ENCODE measurements at places on chromosomes 1 and 21. TPM values are rescaled to one million over a fixed set of nuclear protein-coding genes. Genes with fewer than 3 reads are reported as not detected.

DNA sequence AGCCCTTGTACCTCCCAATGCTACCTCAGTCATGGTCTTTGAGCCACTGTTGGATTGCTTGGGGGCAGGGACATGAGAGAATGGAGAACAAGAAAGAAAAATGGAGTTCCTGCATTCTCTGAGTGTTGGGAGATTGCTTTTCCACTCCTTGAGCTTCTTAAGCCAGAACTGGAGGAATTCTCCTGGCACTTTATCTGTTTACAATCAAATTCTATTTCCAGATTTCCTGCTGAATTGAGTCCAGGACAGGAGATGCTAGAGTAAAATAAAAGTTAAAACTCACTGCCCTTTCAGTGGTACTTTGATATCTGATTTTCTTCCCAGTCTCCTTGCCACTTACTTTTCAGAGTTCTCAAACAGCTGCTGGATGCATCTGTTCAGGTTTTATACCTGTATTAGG is 24.4 kb upstream of the DEPDC1 start:
- DNase-seq: no peak
- no peaks in the 10 kb centered on the region for H3K27me3 ChIP-seq
- H3K4me1 ChIP-seq: no peaks in the 10 kb centered on the region
- H3K27ac ChIP-seq: no peak overlapping the region

The PTPRC gene
- 3.3 TPM for total RNA-seq

GRCh38 chr1:192008281-192008825 is 149.9 kb upstream of the RGS18 start:
- H3K36me3 ChIP-seq: no peaks in the 10 kb centered on the region
- no peak for DNase-seq
- H3K4me1 ChIP-seq: no peaks in the 10 kb centered on the region
- H3K4me3 ChIP-seq: no peak overlapping the region
- no peaks in the 10 kb centered on the region for H3K27me3 ChIP-seq

DNA sequence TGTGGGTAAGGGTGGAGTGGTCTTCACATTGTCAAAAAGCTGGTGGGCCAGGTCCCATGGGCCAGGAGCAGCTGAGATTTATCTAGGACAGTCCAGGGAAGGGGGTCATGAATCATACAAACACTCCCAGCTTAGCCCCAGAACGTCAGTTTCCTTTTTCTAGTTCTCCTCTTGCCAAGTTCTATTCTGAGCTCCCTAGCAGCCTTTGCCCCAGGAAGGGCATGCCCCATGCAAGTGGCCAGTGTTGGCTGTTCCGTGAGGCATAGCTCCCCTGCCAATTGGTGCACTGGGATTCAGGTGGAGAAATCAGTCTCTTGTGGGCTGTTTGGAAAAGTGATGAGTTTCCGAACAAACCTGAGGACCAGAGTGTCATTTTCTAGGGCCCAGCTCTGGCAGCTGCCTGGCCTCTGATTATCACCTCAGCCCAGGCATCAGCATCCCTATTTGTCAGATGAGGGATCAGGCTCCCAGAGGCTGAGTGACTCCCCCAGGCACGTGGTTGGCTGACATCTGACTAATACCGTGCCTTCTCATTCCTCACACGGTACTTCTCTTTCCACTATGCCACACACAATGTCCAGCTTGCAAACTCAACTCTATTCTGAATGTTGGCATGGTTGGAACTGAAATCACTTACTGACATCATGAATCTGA is 14.2 kb upstream of the MYOM3 start:
- no peak overlapping the region for H3K4me3 ChIP-seq
- no peaks in the 10 kb centered on the region for H3K27me3 ChIP-seq
- peak overlapping the region; percentile 89 for H3K27ac ChIP-seq
- H3K4me1 ChIP-seq: peaks cover 96% of the 10 kb centered on the region
- no peak for DNase-seq

The NTNG1 gene
- total RNA-seq: 0.26 TPM

The LCA5L gene
- total RNA-seq: 0.78 TPM

DNA sequence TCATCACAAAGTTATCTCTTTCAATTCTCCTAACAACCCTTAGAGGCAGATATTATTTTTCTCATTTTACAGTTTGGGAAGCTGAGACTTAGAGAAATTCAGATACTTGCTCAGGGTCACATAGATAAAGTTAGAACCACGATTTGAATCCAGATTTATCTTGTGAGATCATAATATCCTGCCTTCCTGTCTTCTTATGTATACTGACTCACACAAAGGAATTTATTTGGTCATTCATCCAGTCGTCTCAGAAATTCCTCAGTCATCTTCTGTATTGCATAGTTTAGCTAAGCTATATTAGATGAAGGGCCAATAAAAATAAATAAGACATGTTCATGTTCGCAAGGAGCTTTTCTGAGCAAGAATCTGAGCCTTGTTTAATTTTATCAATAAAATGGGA is 35.8 kb upstream of the RUNX1 start:
- H3K27ac ChIP-seq: no peak overlapping the region
- no peak for DNase-seq
- no peaks in the 10 kb centered on the region for H3K27me3 ChIP-seq

The FCER1G gene
- 42.0 TPM for total RNA-seq

DNA sequence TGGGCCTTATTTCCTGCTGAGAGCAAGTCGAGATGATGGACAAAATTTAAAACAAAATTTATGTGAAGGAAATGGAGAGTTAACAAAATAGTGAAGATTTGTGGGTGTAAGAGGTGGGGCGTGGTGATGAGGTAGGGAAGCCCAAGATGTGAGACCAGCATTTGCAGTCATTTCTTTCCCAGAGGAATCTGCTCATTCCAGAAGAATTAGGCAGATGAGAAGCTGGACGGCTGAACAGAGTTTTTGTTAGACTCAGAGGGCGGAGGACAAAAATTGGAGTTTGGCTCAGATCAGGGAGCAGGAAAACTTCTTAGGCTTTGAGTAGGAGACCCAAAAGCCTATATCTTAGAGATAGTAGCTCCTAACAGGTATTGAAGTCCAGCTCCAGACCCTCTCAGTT is 65.3 kb downstream of the CAMTA1 start:
- H3K4me3 ChIP-seq: no peak overlapping the region
- H3K36me3 ChIP-seq: no peaks in the 10 kb centered on the region
- no peaks in the 10 kb centered on the region for H3K27me3 ChIP-seq

GRCh38 chr1:13801232-13801631 is 101.2 kb downstream of the PRDM2 start:
- no peak overlapping the region for H3K4me3 ChIP-seq
- H3K4me1 ChIP-seq: peaks cover 29% of the 10 kb centered on the region
- DNase-seq: no peak
- H3K36me3 ChIP-seq: no peaks in the 10 kb centered on the region
- H3K27me3 ChIP-seq: no peaks in the 10 kb centered on the region

The SERTAD4 gene
- total RNA-seq: 1.0 TPM

The ANGPTL3 gene
- total RNA-seq: not detected

DNA sequence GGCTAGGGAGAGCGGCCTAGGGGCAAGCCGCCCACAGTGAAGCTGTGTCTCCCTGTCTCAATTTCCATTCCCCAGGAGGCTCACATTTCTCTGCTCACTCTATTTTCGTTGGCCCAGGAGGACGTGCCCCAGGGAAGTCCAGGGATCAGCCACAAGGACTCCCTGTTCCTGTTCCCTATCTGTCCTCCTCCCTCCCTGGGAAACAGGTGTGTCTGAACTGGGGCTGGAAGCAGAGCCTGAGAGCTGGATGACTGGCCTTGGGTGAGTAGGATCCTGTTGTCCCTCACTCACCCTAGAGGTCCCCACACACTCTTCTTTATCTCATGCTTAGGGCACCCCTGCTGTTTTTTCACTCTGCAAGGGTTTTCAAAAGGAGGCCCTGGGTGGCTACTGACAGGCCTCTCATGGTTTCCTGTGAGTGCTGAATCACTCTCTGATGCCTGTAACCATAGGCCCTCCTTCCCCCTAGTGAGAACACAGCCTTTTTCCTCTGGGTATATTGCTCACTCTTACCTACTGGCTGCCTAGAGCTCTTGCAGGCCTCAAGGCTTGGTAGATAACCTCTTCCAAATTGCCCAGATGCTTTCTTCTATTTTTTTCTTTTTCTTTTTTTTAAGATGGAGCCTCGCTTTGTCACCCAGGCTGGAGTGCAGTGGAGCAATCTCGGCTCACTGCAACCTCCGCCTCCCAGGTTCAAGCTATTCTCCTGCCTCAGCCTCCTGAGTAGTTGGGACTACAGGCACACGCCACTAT is 3.3 kb upstream of the UTP11 start:
- no peak overlapping the region for H3K4me3 ChIP-seq
- H3K36me3 ChIP-seq: no peaks in the 10 kb centered on the region
- no peak for DNase-seq
- H3K27ac ChIP-seq: no peak overlapping the region

Measured in body of pancreas (tissue), 4 donors.